Neural progenitor cell (in vitro differentiated cells): ENCODE measurements at places on chromosomes 16 and 17.

DNA sequence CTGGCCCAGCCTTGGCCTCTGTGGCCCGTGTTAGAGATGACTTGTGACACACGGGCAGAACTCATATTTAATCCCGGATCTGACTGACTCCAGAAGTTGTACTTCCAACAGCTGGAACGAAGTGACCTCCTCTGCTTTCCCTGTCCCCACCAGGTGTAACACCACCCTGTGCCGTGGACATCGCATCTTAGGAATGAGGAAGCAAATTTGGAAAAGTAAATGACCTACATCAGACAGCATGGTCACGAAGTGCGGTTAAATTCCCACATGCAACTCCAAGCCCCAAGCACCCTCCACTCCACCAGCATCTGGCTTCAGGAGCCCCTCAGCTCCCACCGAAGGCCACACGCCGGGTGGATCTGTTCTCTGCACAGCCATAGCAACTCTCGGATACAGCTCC lies 2.9 kb downstream of the TK1 start:
- no peak for DNase-seq

GRCh38 chr17:67492251-67492740 lies 115.2 kb downstream of the PITPNC1 start:
- no peak for DNase-seq

- no peak for DNase-seq
Measured at GRCh38 chr17:80803451-80804428, 187.9 kb upstream of the CHMP6 start.

DNA sequence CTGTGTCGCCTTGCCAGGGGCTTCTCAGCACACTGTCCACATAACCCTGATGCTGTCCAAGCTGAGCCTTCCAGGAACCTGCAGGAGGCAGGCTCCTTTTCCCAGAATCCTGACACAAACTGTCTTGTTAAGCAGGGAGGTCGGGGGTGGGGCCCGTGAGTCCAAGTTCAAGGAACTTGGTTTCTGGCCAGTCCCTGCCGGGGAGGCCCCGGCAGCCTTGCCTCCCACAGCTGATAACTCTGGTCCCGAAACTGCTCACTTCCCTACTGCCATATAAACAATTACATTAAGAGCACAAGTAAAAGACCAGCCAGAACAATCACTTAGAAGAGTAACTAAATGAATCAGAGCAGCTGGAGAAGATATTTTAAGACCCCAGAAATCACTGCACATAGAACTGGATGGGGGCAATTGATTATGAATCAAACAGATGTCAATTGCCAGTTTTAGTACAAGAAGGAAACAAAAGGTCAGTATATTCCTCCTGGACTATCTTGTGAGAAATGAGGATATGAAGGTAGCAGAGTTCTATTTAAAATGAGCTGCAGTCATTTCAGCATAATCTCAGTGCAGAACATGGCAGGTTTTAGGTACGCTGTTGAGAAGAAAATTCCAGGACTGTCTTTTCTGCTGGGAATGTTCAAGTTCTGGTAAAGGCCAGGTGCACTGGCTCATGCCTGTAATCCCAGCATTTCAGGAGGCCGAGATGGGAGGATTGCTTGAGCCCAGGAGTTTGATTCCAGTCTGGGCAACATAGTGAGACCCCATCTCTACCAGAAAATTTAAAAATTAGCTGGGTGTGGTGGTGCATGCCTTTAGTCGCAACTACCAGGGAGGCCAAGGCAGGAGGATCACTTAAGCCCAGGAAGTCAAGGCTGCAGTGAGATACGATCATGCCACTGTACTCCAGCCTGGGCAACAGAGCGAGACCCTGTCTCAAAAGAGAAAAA lies 169.8 kb downstream of the PITPNC1 start:
- no peak for DNase-seq

- peak; percentile 32 for DNase-seq
Measured at GRCh38 chr17:6651919-6652452, 424 bp downstream of the C17orf100 start.

DNA sequence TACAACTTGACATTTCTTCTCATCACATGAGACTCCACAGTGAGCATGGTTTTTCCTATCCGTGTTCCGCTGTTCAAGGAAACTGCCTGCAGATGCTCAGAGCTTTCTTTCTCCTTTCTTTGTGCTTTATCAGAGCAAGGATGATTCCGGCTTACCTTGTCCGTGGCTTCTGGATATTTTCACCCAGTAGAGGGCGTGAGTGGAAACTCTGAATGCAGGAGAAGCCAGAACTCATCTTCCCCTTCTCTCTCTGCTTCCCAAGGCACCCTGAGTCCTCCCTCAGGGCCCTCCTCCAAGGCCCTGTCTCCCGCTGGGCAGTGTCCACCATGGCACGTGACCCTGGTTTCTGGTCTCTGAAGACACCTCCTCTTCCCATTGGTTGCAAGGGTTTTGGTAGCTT lies 721.1 kb upstream of the RBFOX1 start:
- DNase-seq = peak; percentile 27

GRCh38 chr17:80625627-80626026 lies 81.0 kb downstream of the RPTOR start:
- no peak for DNase-seq

DNA sequence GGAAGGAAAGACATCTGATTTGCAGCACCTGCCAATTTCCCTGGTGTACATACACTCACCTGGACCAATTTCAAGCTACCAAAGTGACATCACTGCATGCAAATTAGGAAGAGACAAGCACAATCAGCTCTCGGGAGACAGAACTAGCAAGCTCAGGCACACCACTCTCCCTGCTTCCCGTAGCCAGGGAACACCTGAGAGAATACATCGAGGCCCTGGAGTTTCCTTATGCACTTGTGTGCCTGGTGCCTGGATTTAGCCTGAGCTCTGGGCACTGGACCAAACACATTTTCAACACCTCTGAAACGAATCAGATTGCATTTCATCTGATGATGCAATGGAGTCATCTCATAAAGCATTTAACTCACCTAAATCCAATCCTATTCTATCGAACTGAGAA lies 110.5 kb downstream of the HS3ST2 start:
- no peak for DNase-seq

DNA sequence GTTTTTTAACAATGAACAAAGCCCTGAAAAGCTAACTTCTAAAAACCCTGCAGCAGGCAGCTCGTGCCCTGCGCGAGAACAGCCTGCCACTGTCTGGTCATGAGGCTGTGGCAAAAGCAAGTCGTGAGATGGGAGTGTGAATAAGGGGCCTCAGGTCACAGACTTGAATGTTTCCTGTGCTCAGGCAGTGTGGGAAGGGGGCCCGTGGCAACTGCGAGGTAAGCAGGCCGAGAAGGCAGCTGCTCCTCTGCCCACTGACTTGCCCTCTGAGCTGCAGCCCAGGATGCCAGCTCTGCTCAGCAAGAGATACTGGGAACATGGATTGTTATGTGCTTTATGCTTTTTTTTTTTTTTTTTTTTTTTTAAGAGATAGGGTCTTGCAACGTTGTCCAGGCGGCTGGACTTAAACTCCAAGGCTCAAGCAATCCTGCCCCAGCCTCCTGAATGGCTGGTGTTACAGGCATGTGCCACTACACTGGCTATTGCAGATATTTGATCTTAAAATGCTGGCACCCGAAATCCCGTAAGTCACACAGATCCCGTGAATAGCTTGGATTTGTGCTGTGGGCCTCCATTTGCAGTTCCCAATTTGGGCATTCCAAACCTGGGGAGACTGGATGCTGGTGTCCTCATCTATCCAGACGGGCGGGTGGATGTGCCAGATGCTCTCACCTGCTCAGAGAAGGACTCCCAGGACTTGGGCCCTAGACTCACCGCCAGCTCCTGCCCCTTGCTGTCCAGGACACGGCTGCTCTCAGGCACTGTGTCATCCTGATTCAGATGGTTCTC lies 44.0 kb downstream of the UBN1 start:
- no peak for DNase-seq

DNA sequence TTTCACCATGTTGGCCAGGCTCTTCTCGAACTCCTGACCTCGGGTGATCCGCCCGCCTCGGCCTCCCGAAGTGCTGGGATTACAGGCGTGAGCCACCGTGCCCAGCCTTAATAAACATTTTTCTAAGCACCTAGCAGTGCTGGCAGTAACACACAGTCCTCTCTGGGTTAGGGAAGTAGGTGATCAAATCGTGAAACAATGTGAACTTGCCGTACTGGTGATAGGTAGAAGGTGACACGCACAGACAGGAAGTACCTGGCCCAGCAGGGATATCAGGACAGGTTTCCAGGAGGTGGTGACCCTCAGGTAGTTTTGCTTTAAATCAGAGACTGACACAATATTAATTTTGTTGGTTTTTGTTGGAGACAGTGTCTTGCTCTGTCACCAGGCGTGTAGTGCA lies 4.5 kb downstream of the PLD2 start:
- DNase-seq = no peak

DNA sequence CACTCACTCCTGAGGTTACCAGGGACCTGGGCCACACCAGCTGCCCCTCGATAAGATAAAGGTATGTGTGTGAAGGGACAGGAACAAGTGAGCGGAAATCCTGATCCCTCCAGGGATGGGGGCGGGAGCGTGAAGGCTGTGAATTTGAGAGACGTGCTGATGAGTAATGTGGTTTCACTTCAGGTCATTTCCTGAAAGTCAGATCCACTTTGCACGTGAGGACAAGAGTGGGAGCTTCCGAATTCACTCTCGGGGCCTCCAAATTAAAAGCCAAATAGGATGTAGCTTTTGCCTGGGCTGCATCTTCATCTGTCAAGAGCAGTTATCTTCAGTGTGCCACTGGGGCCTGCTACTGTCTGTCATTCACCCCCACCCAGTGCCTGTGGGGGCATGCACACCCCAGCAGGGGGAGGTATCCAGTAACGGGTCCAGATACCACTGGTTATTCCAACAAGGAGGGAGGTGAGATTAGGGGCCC lies 87.4 kb upstream of the LHX1 start:
- peak; percentile 40 for DNase-seq

- DNase-seq = no peak
Measured at GRCh38 chr17:11889266-11889665, 108.0 kb downstream of the ZNF18 start.

DNA sequence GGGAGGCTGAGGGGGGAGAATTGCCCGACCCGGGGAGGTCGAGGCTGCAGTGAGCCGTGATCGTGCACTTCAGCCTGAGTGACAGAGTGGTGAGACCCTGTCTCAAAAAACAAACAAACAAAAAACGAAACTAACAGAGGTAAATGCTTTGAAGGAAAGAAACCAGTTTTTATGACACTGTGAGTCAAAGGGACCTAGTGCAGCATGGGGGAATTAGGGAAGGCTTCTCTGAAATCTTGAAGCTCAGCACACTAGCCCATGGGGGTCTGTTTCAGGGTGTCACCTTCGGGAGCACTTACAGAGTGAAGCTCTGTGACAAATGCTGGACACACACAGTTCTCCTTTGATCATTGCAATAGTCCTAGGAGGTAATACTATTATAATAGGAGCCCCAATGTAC lies 16.6 kb downstream of the ITPRIPL2 start:
- no peak for DNase-seq

- DNase-seq = no peak
Measured at GRCh38 chr17:80070375-80071115, 30.8 kb upstream of the GAA start.

GRCh38 chr17:50452630-50453300 lies 15.9 kb downstream of the CHAD start:
- no peak for DNase-seq

- peak; percentile 25 for DNase-seq
Measured at GRCh38 chr17:74290340-74290739, 16.3 kb downstream of the DNAI2 start.

- DNase-seq = no peak
Measured at GRCh38 chr16:86524029-86524428, 13.7 kb downstream of the FOXF1 start.

- DNase-seq = peak; percentile 89
Measured at GRCh38 chr16:71367241-71367976, 8.9 kb downstream of the CALB2 start.

DNA sequence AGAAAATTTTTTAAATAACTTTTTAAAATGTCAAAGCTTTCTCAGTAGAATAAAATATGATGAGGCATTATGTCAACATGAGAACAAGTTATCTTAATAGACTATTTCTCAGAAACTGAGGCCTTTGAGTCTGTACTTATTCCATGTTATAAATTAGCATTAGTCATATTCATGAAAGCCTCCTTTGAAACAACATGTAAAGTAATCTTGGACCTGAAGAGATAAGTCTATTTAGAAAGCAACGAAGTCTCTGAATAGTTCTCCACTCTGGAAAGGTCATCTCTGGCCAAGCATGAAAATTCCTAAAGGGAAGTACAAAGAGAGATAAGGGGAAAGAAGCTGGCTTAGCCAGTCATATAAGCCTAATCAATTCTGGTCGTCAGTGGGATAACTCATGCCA lies 150.8 kb downstream of the CYB561 start:
- DNase-seq = peak; percentile 45

- no peak for DNase-seq
Measured at GRCh38 chr17:76983075-76983775, 115.0 kb downstream of the MGAT5B start.

DNA sequence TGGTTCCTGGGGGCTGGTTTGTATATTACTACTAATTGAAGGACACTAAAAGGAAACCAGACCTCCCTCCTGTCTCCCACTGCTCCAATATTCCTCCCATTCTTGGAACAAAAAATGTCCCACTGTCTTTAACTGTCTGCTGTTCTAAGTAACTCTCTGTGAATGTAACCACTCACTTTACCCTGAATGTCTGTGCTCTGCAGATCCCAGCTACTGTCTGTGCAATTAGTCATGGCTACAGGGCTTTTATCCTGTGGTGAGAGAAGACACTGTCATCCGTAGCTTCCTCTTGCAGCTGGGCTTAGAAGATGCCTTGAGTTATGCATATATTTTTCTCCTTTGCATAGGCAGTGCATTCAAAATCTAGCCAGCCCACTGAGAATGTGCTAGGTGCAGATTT lies 853.8 kb downstream of the CDH8 start:
- no peak for DNase-seq
